ENCODE measurements at places on chromosomes 11 and 22.
A peak's percentile ranks its signal among the peaks of the same experiment; 100 is the strongest.

DNA sequence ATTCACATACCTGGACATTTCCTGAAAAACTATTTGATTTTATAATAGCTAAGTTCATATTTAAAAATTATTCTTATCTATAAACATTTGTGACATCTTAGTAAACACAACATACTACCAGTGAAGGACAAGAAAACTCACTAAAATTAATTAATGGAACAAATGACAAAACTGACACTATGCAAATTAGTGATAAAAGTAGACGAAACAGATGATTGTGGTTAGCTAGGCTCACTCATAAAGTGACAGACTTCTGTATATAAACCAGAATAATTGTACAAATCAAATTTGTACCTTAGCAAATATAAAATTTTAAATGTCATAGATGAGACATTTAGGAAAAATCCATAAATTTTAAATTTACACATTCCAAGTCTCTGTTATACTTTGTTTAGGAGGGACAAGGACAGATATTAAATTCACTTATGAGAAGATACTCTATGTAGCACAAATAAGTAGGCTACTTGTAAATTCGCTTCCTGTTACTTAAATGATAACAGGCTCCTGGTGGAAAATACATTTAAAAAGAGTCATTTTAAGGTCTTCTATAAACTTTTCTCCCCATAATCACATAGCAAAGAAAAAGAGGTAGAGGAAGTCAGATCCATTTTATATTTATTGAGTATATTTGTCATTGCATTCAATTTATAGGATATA lies 81.2 kb downstream of the KIF18A start:
- DNase-seq, result no peak

GRCh38 chr11:111455291-111456085 lies 56.7 kb downstream of the BTG4 start:
- no peak for DNase-seq

DNA sequence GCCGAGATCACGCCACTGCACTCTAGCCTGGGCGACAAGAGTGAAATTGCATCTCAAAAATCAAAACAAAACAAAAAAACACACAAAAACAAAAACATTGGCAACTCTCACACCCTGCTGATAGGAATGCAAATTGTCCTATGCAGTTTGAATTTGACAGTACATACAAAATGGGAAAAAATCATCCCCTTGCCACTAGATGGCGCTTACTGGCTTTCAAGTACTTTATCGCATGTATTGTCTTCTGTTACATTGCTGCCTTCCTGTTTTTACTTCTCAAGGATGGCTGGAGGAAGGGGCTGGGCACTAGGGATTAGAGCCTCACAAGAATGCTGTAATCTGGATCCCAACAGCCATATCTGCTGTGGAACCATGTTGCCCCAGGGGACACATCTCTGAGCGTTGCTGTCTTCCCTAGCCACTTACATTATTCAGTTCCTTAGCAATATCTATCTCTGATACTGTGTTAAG lies 59.4 kb upstream of the A4GALT start:
- peak; percentile 78 for DNase-seq

- DNase-seq, result no peak
Observed at GRCh38 chr11:78815831-78816230, 241.2 kb upstream of the NARS2 start.

- DNase-seq, result no peak
Observed at GRCh38 chr11:134581121-134581626, 169.1 kb upstream of the B3GAT1 start.

DNA sequence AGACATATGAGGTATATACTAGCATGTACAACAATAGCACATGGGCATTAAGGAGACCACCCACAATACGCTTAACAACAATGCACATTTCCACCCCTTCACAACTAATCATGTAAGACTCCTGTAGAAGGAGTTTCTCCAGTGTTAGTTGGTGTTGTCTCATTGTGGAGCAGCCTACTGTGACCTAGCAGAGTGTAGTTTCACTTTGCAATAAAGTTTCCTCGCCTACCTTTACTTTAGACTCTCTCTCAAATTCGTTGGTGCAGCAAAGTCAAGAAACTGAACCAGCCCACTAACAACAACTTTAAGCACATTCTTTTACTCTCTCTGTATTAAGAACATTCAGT lies 863.6 kb downstream of the FAM181B start:
- no peak for DNase-seq

- no peak for DNase-seq
Observed at GRCh38 chr11:12642806-12643428, 31.3 kb upstream of the TEAD1 start.

DNA sequence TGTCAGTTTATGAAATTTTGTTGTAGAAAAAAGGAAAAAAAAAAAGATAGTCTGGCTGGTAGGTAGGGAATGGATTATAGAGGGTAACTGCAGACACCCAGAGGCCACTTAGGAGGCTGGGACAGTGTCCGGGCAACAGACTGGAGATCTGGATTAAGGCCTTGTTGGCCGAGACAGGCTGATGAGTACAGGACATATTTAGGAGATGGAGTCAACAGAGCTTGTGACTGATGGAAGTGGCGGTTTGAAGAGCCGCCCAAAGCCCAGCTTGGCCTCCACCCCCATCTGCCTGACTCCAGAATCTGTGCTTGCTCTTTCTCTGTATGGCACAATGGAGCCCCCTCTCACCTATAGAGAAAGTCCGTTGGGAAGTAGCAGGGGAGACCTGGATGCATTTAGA lies 7.6 kb downstream of the PLEKHB1 start:
- DNase-seq, result no peak

DNA sequence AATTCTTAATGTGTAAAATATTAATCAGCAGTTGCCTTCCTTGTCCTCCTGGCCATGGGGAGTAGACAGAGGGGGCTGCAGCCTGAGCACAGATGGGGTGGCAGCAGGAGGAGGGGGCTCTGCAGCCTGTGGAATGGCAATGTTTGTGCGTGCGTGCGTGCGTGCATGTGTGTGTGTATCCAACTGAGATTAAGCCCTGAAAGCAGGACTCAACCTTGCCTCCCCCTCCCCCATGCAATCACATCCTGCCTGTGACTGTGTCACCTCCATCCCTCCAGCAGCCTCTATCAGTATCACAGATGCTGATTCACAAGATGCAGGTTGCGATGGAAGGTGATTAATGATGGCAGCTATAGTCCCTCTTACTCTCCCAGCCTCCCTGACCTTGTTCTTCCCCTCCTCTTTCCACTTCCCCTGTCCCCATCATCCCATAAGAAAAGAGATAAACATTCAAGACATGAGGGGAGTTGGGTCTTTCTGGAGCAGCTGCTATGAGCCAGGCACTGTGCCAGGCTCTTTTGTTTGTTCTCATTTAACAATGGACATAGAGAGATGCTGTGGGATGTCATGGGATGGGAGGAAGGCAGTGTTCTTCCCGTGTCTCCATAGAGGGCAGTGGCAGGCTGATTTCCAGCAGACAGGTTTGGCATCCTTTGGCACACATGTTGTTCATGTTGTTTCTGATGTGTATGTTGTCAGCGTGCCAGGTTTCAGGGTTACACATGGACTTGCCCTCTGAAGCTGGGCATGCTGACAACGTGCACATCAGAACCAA lies 43.8 kb upstream of the NECTIN1 start:
- no peak for DNase-seq

GRCh38 chr11:56932572-56933220 lies 56.0 kb upstream of the OR5AK2 start:
- peak; percentile 3 for DNase-seq

DNA sequence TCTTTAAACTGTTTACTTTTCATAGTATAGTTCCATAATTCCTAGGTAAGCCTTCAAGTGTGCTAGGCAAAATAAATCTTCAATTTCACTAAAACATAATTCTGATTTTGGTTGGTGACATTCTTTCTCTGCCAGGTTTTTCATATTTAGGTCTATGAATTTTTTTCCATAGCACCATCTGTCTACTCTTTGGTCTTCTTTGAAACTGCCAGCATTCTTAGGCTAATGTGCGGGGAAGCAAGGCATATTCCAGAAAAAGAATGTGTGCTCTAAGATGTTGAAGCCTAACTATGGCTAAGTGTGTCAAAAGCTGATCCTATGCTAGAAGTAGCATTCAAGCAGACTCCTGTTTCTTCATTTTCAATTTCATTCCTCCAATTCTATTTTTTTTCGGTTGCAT lies 213.9 kb upstream of the C11orf87 start:
- no peak for DNase-seq

GRCh38 chr11:117610045-117610444 lies 187.0 kb downstream of the DSCAML1 start:
- no peak for DNase-seq

- DNase-seq, result no peak
Observed at GRCh38 chr22:41917375-41917902, 2.6 kb upstream of the SHISA8 start.

GRCh38 chr22:49776891-49777290 lies 50.8 kb downstream of the BRD1 start:
- no peak for DNase-seq

- no peak for DNase-seq
Observed at GRCh38 chr11:119108857-119109221, 1.7 kb downstream of the C2CD2L start.

DNA sequence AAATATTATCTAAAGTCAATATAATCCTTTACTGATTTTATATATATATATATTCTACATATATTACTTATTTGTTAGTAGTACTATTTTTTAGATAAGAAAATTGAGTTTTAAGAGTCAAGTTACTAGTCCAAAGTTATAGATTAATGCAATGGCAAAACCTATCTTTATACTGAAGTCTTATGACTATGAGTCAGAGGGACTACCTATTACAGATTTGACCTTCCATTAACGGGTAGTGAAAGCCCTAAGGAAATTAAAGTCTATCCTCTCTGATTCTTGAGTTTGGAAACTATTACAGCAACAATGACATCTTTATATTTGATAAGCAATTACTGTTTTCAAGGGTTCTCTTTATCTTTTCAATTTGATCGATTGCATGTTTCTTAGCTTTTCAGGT lies 315.8 kb downstream of the CASP12 start:
- no peak for DNase-seq
